ENCODE measurements at places on chromosomes 6 and 20. TPM values are rescaled to one million over a fixed set of nuclear protein-coding genes. Genes with fewer than 3 reads are reported as not detected.

The C6orf58 gene
- total RNA-seq: not detected

The RAET1L gene
- total RNA-seq: not detected

The BMP5 gene
- 20.8 TPM for total RNA-seq

The TMEM217 gene
- 0.44 TPM for total RNA-seq

The NOL4L gene
- total RNA-seq: 42.4 TPM

The MYMX gene
- not detected for total RNA-seq

The SIRPG gene
- not detected for total RNA-seq

The TSPO2 gene
- total RNA-seq: not detected

The ADGB gene
- total RNA-seq: 3.1 TPM

The TBC1D32 gene
- 66.9 TPM for total RNA-seq

The NQO2 gene
- 9.5 TPM for total RNA-seq

The PTPRT gene
- total RNA-seq: 12.1 TPM

The GGT7 gene
- 25.1 TPM for total RNA-seq

The LSM2 gene
- 21.4 TPM for total RNA-seq

The ZKSCAN3 gene
- total RNA-seq: 14.2 TPM

The ANKEF1 gene
- 7.4 TPM for total RNA-seq

The HRH3 gene
- total RNA-seq: 1.3 TPM

The CST3 gene
- 328 TPM for total RNA-seq

The TRIM31 gene
- not detected for total RNA-seq

The TNXB gene
- 129 TPM for total RNA-seq

The SULF2 gene
- total RNA-seq: 111 TPM

The LY6G6D gene
- total RNA-seq: not detected

The ULBP3 gene
- 4.2 TPM for total RNA-seq
